ENCODE measurements at places on chromosomes 12 and 14.

DNA sequence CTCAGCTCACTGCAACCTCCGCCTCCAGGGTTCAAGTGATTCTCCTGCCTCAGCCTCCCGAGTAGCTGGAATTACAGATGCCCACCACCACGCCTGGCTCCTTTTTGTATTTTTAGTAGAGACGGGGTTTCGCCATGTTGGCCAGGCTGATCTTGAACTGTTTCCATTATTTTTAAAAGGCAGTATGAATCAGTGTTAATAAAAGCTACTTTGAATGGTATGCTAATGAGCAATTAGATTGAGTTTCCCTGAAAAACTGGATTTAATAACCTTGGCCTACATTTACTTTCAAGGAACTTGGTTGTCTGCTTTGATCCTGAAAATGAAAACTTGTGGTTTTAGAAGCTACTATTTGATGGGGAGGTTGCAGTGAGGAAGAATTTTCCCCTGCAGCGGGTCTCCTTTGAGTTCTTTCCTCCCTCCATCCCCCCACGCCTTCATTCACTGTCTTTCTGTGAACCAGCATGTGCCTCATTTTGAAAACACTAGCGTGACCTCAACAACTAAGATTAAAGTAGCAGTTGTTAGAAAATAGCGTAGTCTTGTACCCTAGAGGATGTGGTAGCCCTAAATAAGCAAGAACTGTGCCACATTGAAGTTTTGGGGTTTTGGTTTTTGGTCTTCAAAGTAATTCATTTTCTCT, 17.8 kb upstream of the RPS6KA5 start:
- DNase-seq, result no peak

GRCh38 chr12:26971963-26972362, 33.7 kb downstream of the FGFR1OP2 start:
- no peak for DNase-seq

DNA sequence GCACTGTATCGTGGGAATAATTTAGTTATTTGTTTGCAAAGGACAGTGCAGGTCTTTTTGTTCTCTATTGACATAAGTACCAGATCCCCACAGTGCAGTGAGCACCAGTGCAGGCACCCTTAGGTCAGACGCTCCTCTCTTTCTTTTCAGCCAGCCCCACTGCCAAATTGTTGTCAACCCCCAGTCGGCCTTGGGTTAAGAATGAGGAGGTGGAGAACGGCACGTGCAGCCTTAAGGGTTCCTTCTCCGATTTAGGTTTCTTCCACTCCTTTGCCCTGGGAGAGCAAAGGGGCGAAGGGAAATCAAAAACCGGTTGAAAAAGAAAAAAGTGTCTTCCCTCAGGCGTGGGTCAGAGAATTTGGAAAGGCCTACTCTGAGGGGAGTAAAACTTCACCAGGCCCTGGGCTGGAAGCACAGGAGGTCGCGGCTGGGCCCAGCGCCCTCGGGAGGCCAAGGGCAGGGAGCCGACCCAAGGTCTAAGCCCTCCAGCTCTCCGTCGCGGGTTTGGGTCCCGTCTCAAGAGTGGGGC, 4.3 kb downstream of the PAX9 start:
- DNase-seq, result no peak

- no peak for DNase-seq
Measured at GRCh38 chr14:29311983-29312382, 545.4 kb downstream of the FOXG1 start.

DNA sequence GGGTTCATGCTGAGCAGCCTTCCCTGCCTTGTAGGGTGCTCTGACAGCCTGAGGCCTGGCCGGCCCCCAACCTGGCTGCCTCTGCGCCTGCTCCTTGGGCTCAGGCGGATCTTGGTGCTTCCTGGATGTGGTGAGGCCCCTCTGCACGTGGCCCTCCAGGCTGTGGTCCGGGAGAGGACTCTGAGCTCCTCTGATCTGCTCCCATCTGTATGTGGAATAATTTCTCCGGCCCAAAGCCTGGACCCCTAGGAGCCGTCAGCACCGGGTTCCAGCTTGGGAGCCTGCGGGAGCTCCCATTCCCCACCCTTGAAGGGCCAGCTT, 21.3 kb upstream of the EIF2B2 start:
- no peak for DNase-seq
